H7 (cell line): ENCODE measurements at places on chromosomes 4 and X. TPM values are rescaled to one million over a fixed set of nuclear protein-coding genes. Genes with fewer than 3 reads are reported as not detected.

ASB12 gene
- 0.73 and 0.78 TPM in 2 replicates for total RNA-seq

PRSS12 gene
- total RNA-seq, result 10.3 and 14.9 TPM in 2 replicates

RADX gene
- total RNA-seq, result 5.0 and 7.2 TPM in 2 replicates

PCYT1B gene
- 17.4 and 22.9 TPM in 2 replicates for total RNA-seq

GPC4 gene
- total RNA-seq, result 96.5 and 109 TPM in 2 replicates

DNA sequence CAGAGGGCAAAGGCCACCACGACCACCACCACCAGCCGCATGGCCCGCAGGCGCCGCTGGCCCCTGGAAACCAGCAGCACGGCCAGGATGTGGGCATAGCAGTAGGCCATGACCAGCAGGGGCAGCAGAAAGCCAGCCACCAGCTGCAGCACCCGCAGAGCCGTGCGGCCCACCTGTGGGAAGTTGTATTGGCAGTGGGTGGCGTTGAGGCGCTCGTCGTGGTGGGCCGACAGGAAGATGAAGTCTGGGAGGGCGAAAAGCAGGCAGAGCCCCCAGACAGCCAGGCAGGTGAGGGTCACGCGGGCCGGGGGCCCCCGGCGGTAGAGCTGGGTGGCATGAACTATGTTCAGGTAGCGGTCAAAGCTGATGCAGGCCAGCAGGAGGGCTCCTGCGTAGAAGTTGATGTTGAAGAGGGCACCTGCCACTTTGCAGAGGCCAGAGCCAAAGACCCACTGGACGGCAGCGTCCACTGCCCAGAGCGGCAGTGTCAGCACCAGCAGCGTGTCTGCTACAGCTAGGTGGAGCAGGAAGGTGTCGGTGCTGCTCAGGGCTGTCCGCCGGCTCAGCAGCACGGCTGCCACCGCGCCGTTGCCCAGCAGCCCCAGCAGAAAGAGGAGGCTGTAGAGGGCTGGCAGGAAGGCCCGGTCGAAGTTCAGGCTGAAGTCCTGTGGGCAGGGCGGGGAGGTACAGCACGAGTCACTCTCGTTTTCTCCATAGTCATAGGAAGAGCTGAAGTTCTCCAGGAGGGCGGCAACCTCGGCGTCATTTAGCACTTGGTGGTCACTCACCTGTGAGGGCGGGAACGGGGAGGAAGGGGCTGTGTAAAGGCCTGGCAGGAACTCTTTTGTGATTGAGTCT is 1.4 kb downstream of the CXCR3 start:
- peak; percentile 63 for DNase-seq

GRCh38 chr4:109302361-109303139 is at the start of gene COL25A1:
COL25A1 (minus strand) TSS chr4:109302658.
- peak; percentile 94 for DNase-seq

DNA sequence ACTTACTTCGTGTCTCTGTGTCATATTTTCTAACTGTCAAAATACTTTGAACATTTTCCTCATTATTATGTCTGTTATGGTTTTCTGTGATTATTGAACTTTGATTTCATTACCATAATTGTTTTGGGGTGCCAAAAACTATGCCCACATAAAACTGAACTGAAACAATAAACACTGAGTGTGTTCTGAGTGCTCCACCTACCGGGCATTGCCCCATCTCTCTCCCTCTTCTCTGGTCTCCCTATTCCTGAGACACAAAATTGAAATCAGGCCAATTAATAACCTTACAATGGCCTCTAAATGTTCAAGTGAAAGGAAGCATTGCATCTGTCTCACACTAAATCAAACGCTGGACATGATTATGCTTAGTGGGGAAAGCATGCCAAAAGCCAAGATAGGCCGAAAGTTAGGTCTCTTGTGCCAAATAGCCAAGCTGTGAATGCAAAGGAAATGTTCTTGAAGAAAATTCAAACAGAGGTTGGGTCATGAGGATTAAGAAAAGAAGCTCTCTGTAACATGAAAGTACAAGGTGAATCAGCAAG is 972.3 kb downstream of the PCDH7 start:
- no peak for DNase-seq

DNA sequence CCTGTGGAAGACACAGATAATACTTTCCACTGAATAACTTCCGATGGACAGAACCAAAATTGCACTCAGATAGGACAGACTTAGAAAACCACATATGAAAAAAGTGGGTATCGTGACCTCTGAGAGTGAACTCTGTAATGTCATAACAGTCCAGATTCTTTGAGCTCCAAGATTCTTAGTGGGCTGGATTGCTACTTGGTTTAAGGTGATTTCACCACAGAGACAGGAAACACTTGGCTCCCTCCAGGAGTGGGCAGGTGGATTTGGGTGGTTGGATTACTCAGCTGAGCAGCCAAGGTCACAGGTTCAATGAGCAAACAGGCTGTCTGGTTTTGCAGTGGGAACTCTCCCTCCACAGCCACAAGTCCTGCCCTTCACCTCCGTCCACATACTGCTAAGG is 126.0 kb downstream of the AFAP1 start:
- no peak for DNase-seq

GRCh38 chrX:39802354-39802753 is 295.4 kb downstream of the BCOR start:
- DNase-seq, result no peak

DNA sequence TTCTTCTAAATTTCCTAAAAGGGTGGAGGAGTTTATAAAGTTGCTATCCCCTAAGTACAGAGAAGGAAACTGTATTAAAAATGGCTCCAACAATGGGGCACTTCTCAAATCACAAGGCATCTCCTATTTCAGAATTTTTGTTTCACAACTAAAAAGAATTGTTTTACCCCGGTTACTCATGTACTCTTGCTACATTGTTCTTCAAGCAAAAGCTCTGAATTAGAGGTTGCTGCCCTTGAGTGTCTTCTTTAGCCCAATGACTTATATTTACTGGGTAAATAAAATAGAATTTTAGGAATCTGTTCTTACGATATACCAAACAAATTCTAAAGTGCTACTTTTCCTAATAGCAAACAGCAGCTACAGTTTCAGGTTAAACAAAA is 67.5 kb downstream of the PPEF2 start:
- no peak for DNase-seq

CENPE gene
- 10.6 and 21.5 TPM in 2 replicates for total RNA-seq

- no peak for DNase-seq
Observed at GRCh38 chrX:132501606-132502005, 12.8 kb upstream of the MBNL3 start.

DNA sequence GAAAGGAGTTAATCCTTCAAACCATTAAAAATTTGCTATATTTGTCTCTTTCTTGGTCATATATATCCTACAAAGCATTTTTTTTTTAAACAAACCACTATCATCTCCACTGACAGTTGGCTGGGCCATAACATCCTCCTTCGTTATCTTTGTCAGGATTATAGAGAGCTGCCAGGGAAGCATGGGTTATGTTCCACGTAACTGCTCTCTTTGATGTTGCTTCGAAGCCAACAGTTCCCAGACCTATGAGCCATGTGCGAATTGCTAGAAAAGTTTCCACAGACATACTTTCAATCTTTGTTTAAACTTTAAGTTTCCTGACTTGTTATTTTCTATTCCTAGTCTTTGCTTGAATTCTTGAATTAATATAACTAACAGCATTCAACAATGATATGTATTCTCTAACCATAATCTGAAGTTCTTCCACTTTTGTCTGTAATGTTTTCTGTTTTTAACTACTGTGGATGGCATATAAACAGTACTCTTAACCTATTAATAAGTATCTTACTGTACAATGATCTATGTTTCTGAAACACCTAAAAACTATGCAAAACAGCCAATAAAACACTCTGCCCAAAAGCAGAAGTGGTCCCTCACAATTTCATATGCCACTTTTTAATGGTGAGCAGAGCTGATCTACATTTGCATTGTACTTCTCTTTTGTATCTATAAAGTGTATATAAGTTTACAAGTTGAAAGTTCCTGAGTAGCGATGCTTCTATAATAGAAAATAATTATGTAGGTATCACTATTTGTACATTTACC is 37.9 kb downstream of the EREG start:
- DNase-seq, result no peak

DNA sequence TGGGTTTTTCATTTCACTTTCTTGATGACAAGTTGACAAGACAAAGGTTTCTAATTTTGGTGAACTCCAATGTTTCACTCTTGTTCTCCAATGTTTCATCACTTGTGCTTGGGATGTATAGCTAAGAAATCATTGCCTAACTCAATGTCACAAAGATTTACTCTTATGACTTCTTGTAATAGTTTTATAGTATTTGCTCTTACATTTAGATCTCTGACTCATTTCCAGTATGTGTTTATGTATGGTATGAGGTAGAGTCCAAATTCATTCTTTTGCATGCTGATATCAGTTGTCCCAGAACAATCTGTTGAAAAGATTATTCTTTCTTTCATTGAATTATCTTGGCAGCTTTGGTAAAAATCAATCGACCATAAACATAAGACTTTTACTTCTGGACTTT is 12.2 kb upstream of the NWD2 start:
- no peak for DNase-seq

DNA sequence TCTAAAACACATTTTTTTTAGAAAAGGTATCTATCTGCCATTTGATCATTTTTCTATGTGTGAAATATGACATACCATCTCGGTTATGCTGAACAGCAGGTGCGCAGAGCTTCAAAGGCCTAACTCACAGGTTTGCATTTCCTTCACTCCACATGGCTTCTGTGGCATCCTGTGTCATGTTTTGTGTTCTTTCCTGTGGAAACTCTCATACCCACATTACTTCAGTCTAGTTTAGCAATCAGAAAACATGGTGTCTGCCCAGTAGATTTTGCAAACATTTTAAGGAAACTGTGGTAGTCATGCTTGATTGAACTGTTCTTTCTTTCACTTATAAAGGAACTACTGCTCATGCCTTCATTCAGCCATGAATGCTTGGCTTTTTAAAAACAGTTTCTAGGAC is 11.3 kb upstream of the ARAP2 start:
- DNase-seq, result no peak

SH2D1A gene
- total RNA-seq, result not detected in 2 replicates

GRCh38 chr4:108024085-108024877 is 34.6 kb downstream of the HADH start:
- DNase-seq, result no peak

PIM2 gene
- 161 and 207 TPM in 2 replicates for total RNA-seq

DCAF8L2 gene
- total RNA-seq, result not detected in 2 replicates

GRCh38 chr4:26827798-26828197 is 32.8 kb upstream of the STIM2 start:
- DNase-seq, result no peak

- no peak for DNase-seq
Observed at GRCh38 chr4:39893693-39894072, 84.0 kb downstream of the PDS5A start.

DNA sequence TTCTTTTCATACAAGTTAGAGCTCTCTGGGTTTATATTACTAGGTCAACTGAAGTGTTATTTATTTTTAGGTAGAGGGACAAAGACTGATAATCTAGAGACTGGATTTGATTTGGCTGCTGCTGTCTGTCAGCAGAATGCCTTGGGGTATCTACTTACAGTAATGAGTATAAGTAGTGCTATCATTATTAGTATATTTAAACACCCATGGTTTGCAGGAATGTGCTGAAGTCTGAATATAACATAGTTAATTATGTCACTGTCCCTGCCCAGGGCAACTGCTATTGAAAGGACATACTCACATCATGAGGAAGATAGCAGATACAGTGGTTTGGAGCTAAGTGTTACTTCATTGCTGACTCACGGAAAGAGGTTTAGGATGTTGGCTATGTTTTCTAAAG is 76.2 kb downstream of the PRRG1 start:
- DNase-seq, result no peak

DNA sequence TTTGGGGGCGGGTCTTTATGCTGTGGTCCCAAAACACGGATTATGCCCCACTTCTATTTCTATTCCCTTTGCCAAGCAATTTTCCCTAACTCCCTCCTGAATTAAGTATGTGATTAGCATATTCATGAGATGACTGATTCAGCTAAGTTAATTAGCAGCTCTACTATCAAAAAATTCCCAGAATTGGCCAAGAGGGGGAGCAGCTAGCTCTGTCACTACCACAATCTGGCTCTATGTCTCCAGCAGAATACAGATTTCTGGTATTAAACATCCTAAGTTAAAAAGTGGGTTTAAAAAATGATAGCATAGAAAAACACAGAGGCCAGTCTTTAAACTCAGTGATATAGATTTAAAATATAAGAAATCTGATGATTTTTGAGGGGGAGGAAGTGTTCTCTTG is 80.3 kb downstream of the GPC4 start:
- DNase-seq, result no peak

GRCh38 chr4:152618971-152619370 is 60.8 kb downstream of the TMEM154 start:
- no peak for DNase-seq

DNA sequence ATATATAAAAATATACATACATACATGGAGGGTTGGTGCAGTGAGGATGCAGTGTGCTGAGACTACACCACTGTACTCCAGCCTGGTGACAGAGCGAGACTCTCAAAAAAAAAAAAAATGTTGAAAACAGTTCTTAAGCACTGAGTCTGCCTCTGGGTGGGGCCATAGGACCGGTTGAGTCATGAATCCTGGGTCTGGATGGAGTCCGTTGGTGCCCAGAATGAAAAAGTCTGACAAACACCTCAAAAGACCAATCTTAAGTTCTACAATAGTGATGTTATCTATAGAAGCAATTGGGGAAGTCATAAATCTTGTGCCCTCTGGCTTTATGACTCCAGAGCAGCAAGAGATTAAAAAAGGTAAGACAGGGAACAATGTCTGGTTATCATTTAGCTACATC is 70.4 kb downstream of the FGFBP1 start:
- no peak for DNase-seq

PNMA6F gene
- not detected in 2 replicates for total RNA-seq

- no peak for DNase-seq
Observed at GRCh38 chrX:42577936-42578470, 200.0 kb downstream of the PPP1R2C start.

GRCh38 chr4:7598939-7599790 is 164.4 kb upstream of the PSAPL1 start:
- DNase-seq, result no peak

- no peak for DNase-seq
Observed at GRCh38 chr4:40140196-40140595, 56.6 kb upstream of the RHOH start.

- DNase-seq, result no peak
Observed at GRCh38 chr4:127210893-127211649, 421.7 kb upstream of the INTU start.

AFAP1 gene
- total RNA-seq, result 11.3 TPM in 2 replicates
